ENCODE measurements at places on chromosomes 1 and 21. TPM values are rescaled to one million over a fixed set of nuclear protein-coding genes. Genes with fewer than 3 reads are reported as not detected.

The DENND2D gene
- 3.0 TPM for total RNA-seq

DNA sequence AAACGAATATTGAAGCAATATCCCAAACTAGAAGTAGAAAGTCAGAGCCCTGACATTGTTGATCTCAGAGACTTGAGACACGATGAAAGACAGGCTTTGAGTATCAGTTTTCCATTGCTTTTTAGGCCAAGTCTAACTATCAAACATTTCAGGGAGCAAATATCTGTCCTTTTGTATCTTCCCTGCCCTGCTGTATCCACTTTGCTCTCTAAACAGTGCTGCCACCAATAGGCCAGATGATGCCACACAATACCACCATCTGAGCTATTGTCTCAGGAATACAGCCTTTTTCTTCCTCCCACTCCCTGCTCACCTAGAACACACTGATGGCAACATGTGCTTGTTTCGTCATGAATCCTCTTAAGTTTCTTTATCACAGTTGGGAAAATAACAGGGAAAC is 62.6 kb upstream of the SPAG17 start:
- DNase-seq = peak; percentile 55

- no peak for DNase-seq
Observed at GRCh38 chr1:54500107-54500431, 48.0 kb upstream of the ACOT11 start.

The VSIG8 gene
- not detected for total RNA-seq

- peak; percentile 44 for DNase-seq
Observed at GRCh38 chr1:153483776-153484175, 23.3 kb upstream of the S100A7 start.

DNA sequence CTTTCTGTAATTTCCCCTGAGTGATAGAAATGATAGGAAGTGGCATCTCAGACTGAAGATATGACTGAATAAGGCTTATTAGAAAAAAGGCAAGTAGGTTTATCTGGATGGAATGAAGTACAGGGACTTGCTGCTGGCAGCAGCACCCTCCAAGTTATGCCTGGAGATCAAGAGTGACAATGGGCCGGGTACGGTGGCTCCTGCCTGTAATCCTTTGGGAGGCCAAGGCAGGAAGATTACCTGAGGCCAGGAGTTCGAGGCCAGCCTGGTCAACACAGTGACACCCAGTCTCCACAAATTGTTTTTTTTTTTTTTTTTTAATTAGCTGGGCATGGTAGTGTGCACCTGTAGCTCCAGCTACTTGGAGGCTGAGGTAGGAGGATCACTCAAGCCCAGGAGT is 87.8 kb downstream of the SCCPDH start:
- DNase-seq = no peak

The ODF2L gene
- total RNA-seq = 29.8 TPM

- DNase-seq = no peak
Observed at GRCh38 chr21:28949318-28949717, 43.4 kb downstream of the LTN1 start.

- peak; percentile 87 for DNase-seq
Observed at GRCh38 chr1:110087812-110088738, 17.6 kb upstream of the ALX3 start.

GRCh38 chr1:164682570-164682969 is 123.6 kb downstream of the PBX1 start:
- DNase-seq = peak; percentile 12

DNA sequence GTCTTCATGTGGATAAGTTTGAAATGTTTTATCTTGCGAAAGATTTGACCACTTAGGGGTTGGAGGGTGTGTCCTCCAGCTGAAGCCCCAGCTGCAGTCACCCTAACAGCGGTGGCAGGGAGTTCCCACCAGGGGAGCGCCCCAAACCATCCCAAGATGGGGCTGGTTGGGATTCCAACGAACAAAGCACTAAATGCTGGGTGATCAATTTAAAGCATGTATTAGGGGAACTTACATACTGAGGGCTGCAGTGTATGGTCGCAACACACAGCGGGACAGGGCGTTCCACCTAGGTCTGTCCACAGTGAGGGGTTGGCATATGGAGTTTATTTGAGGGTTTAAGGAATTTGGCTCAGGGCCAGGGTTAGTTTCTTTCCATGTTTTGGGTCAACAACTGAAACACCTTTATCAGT is 26.3 kb downstream of the SLC37A1 start:
- DNase-seq = peak; percentile 76

DNA sequence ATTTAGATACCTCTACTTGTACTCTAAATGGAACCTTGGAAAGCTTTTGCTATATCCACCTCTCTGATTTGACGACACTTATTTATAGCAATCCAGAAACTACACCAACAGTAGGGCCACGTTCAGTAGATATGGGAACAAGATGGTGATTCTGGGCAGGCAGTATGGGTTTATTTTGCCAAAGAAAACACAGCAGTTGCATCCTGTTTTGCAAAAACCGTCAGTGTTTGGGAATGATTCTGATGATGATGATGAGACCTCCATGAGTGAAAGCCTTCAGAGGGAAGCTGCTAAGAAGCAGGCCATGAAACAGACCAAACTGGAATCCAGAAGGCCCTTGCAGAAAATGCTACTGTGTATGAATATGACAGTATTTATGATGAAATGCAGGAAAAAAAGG is 41.5 kb upstream of the NEXN start:
- DNase-seq = no peak

The PALMD gene
- total RNA-seq = not detected

Measured in GM23338 (cell line).